ENCODE measurements at places on chromosomes 2 and 18.
A peak's percentile ranks its signal among the peaks of the same experiment; 100 is the strongest.

DNA sequence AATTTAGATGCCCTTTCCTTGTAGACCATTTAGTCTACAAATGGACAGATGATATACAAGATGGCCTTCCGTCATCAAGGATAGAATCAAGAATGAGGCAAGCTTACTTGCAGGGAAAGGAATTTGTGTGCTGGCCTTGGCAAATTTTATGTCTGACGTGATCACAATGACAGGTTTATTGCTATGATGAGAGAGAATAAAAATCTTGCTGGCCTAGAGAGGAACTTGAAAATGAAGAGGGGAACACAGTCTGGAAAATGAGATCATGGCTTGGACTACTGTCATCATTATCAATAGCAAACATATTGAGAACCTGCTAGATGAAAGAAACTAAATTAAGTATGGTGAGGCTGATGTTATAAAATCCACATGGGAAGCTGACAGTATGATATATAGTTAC lies 66.0 kb downstream of the CSRNP3 start:
- no peak for DNase-seq

DNA sequence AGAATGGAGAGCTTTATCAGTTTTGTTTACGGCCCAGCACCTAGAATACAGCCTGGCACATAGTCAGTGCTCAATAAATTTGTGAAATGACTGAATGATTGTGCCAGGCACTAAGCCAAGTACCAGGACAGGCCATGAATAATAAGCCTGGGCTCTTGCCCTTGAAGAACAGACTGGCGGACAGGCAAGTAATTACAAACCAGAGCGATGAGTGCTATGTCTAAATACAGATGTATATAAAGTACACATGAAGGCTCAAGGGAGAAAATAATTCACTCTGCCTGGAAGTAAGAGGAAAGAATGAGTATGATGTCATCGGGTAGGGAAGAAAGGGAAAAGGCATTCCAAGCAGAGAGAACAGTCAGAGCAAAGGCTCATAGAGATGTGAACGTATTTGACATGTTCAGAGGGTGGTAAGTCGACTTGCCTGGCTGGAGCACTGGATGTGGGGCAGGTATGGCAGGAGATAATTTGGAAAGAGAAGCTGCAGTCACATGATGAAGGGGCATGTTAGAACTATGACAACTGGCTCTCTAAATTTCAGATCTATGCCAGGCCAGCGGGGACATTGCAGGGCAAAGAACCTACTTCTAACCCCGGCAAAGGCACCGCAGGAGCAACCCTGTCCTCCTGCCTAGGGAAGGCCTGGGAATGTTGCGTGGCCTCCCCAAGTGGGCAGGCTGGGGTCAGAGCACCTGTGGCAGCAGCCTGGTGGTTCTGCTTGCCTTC lies 119.1 kb upstream of the STPG4 start:
- DNase-seq: peak; percentile 60

- DNase-seq: no peak
Measured at GRCh38 chr2:27081984-27082772, 3.8 kb downstream of the EMILIN1 start.

DNA sequence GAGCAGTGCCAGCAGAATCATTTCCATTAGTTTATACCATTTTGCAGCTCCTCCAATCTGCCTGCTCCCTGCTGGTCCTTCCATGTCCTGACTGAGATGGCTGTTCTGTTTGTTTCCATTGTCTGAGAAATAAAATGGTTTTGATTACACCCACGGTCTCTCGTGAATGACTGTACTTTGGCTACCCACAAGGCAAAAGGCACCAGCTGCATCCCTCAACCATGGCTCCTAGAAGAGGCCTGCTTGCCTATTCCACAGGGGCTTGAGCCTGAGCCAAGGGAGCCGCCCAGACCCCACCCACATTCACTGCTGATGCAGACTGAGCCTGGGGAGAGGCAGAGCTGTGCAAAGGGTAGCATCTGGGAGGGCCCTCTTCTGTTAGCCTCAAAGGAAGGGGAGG lies 31.2 kb downstream of the MARCHF4 start:
- DNase-seq: no peak

DNA sequence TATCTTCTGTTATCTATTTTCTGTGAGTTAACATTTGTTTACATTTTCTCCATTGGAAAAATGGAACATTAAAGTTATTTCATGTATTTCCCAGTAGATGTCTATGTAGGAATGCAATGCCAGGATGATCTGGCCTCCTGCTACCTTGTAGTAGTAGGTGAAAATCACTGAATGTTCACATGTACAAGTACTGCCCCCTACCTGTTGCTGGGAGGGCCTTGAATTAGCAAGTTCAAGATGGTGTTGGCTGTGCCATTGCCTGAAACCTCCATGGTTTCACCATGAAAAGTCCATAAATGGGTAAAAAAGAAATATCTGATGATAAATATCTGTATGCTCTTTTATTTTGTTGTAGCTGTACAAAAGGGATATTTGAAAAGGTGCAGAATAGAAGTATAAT lies 30.7 kb downstream of the XRCC5 start:
- no peak for DNase-seq

GRCh38 chr2:7620255-7620654 lies 703.0 kb downstream of the RNF144A start:
- DNase-seq: no peak

- DNase-seq: no peak
Measured at GRCh38 chr2:667332-667999, 9.7 kb downstream of the TMEM18 start.

DNA sequence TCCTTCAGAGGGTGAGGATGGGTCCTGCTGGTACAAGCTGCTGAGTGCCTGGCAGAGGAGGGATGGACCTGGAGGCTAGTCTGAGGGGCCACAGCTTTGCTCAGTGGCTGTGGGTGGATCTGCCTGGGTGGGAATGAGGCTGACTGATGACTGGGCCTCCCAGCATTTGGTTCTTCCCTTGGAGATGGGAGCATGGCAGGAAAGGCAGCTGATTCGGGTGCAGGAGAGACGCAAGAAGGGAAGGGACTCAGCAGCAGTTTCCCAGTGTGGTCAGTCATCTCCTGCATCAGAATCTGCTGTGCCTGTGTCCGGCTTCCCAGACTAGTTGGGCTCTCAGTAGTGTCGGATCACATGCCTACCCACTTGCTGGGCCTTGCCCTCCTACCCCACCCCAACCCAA lies 7.3 kb downstream of the WIPF1 start:
- DNase-seq: no peak

Data from cardiac septum (tissue), 1 donor.